Activated CD4-positive, alpha-beta T cell treated with anti-CD3 and anti-CD28 coated beads for 36 hours (primary cell): ENCODE measurements at places on chromosomes 5 and 9. TPM values are rescaled to one million over a fixed set of nuclear protein-coding genes. Genes with fewer than 3 reads are reported as not detected.
A peak's percentile ranks its signal among the peaks of the same experiment; 100 is the strongest.

DNA sequence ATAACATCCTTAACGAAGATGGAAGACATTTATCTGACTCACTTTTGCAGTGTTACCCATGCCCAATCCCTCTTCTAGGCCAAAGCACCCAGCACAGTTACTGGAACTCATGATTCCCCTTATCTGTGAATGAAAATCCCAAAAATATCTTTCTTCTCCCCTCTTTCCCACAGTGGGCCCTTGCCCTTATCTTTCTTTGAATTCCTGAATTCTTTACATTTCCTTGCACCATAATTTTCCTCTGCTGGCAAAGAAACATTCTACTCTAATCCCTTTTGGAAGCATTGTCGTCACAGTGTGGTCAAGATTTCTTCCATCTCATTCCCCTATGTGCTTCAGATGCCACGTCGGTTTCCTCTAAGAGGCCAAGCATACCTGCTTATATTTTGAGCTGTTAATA is 135.9 kb upstream of the LIFR start:
- DNase-seq = no peak
- no peak overlapping the region for H3K4me3 ChIP-seq
- peaks cover 30% of the 10 kb centered on the region for H3K27me3 ChIP-seq

GRCh38 chr5:51518607-51519006 is 135.4 kb downstream of the ISL1 start:
- no peak overlapping the region for H3K4me3 ChIP-seq
- no peak overlapping the region for H3K27ac ChIP-seq
- no peaks in the 10 kb centered on the region for H3K27me3 ChIP-seq
- H3K36me3 ChIP-seq = no peaks in the 10 kb centered on the region
- no peak for DNase-seq
- no peaks in the 10 kb centered on the region for H3K4me1 ChIP-seq

GRCh38 chr5:73213566-73213998 is 40.6 kb downstream of the TMEM174 start:
- H3K27ac ChIP-seq = no peak overlapping the region
- H3K4me3 ChIP-seq = no peak overlapping the region
- peaks cover 7% of the 10 kb centered on the region for H3K36me3 ChIP-seq
- DNase-seq = peak; percentile 70

DNA sequence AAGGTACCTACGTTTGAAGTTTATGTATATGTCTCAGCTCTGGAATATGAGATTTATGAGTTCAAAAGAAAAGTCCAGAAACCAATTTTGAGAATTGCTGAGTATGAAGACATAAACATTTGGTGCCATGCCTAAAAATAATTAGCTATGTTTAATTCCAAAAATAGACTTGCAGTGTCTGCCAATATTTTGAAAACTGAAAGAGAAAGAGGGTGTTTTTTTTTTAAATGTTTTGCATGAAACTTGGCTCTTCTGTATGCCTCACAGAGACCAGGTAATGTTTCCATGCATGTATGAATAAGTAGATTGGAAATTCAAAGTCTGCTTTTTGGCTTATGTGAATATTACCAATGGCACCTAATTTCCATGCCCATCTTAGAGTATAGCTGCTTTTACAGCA is 634.4 kb upstream of the C9orf72 start:
- H3K36me3 ChIP-seq = no peaks in the 10 kb centered on the region
- H3K27ac ChIP-seq = no peak overlapping the region
- no peaks in the 10 kb centered on the region for H3K4me1 ChIP-seq
- no peaks in the 10 kb centered on the region for H3K27me3 ChIP-seq
- no peak for DNase-seq

- no peak overlapping the region for H3K4me3 ChIP-seq
- H3K27ac ChIP-seq = no peak overlapping the region
- no peaks in the 10 kb centered on the region for H3K4me1 ChIP-seq
- no peaks in the 10 kb centered on the region for H3K36me3 ChIP-seq
- DNase-seq = no peak
Observed at GRCh38 chr5:6516823-6517222, 68.2 kb downstream of the UBE2QL1 start.

- H3K27ac ChIP-seq = no peak overlapping the region
- DNase-seq = no peak
- H3K4me3 ChIP-seq = no peak overlapping the region
- peaks cover 8% of the 10 kb centered on the region for H3K36me3 ChIP-seq
Observed at GRCh38 chr5:171834461-171834860, 48.8 kb downstream of the SMIM23 start.

DNA sequence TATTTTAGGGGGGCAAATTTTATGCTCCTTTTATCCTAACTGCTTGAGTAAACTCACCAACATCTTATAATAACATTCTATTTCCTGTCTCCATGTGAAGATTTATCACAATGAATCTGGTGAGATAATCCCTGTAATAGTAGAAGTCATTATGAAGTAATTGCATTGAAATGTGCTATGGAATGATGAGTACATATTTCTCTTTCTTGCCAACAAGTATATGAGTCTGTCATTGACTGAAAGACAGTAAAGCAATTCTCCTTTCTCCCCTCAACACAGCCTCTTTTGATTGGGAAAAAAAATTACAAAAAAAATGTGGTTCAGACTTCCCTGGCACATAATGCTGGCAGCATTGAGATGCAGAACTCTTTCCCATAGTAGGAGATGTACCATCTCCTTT is 459.2 kb upstream of the RGMB start:
- DNase-seq = no peak
- no peaks in the 10 kb centered on the region for H3K27me3 ChIP-seq
- no peak overlapping the region for H3K4me3 ChIP-seq
- peaks cover 8% of the 10 kb centered on the region for H3K4me1 ChIP-seq

DNA sequence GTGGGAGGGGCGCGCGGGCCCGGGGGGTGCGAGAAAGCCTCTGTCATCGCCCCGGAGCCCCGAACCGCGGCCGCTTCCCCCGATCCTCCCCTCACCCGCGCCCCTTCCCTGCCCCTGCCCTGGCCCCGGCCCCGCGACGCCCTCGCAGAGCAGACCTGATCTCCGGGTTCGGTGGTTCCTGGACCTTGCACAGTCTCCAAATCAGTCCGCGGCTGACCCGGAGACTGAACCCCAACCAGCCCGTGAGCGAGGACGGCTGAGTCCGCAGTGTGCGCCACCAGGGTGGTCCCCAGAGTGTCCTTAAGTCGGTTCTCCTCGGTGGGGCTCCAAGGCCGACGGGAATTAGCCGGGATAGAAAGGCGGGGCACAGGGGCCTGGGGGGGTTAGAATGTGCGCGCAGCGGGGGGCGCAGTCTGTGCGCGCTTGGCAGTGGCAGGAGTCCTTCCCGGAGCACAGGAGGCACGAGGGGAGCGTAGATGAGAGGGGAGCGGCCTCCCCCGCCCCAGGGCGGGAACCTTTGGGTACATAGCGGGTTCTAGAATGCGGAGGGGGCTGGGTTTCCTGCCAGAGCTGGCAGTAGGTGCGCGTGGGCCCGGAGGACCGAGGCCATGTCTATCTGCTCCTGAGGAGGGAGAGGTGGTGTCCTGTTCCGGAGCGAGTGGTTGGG is 779 bp downstream of the PKN3 start:
- no peaks in the 10 kb centered on the region for H3K27me3 ChIP-seq
- H3K36me3 ChIP-seq = no peaks in the 10 kb centered on the region
- H3K4me1 ChIP-seq = peaks cover 10% of the 10 kb centered on the region
- peak; percentile 61 for DNase-seq
- peak overlapping the region; percentile 73 for H3K4me3 ChIP-seq

DNA sequence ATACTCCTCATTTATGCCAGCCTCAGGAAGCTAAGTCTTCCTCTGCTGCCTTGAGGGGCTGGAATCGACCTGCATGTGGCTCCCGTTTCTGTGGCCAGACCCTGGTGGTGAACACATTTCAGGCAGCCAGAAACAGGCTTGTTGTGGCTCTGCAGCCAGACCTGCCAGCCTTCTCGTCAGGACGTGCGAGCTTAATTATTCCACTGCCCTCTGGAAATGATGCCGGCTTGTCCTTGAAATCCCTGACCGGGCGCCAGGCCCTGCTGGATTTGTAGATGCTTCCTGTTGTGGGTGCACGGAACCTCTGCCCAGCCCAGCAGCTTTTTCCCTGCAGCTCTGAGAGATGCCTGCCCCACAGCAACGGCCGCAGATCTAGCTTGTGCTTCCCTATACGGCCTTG is 41.6 kb downstream of the PDZD2 start:
- H3K4me3 ChIP-seq = no peak overlapping the region
- no peaks in the 10 kb centered on the region for H3K36me3 ChIP-seq
- H3K4me1 ChIP-seq = no peaks in the 10 kb centered on the region
- H3K27ac ChIP-seq = no peak overlapping the region

DNA sequence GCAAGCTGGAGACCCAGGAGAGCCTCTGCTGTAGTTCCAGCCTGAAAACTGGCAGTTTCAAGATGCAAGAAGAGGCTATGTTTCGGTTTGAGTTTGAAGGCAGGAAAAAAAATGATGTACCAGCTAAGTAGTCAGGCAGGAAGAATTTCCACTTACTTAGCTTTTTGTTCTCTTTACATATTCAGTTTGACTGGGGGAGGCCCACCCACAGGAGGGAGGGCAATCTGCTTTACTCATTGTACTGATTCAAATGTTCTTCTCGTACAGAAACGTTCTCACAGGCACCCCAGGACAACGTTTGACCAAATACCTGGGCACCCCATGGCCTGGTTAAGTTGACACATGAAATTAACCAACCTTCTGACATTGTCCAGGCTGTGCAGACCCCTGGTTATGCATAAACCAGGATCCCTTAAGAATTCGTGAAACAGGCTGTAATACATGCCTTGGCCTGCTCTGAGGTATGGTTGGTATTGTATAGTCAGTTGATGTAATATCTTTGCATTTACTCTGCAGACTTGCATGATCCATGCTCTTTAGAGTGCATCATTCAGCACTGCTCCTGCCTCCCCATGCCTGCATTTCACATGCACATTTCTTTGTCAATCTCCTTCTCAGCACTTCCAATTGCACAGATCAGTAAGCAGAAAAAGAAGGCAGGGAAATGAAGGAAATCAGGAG is 687.1 kb downstream of the TAF11L14 start:
- H3K27ac ChIP-seq = no peak overlapping the region
- H3K4me1 ChIP-seq = no peaks in the 10 kb centered on the region
- DNase-seq = no peak

GRCh38 chr9:112532427-112532826 is 45.8 kb downstream of the KIAA1958 start:
- no peak overlapping the region for H3K27ac ChIP-seq
- no peaks in the 10 kb centered on the region for H3K27me3 ChIP-seq
- no peaks in the 10 kb centered on the region for H3K4me1 ChIP-seq

GRCh38 chr5:83401122-83401731 is 70.3 kb upstream of the VCAN start:
- H3K27me3 ChIP-seq = no peaks in the 10 kb centered on the region
- H3K27ac ChIP-seq = no peak overlapping the region
- H3K4me3 ChIP-seq = no peak overlapping the region
- H3K36me3 ChIP-seq = no peaks in the 10 kb centered on the region
- H3K4me1 ChIP-seq = peaks cover 2% of the 10 kb centered on the region
- DNase-seq = peak; percentile 9

DNA sequence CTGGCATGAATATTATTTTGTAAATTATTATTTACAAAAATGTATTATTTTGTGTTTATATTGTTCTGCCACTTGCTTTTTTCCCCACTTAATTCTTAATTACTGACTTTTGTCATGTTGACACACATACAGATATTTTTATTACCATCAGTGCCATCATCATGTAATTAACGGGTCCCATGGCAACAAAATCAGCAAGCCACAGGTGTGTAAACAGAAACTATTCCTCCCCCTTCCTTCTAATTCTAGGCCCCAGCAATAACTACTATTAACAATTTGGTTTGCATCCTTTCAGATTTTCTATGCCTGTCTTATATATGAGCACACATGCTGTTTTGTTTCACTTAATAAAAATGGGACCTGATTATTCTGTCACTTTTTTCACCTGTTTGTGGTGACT is 29.3 kb downstream of the CYFIP2 start:
- no peak for DNase-seq
- no peak overlapping the region for H3K4me3 ChIP-seq
- peak overlapping the region; percentile 52 for H3K27ac ChIP-seq
- H3K27me3 ChIP-seq = no peaks in the 10 kb centered on the region

DNA sequence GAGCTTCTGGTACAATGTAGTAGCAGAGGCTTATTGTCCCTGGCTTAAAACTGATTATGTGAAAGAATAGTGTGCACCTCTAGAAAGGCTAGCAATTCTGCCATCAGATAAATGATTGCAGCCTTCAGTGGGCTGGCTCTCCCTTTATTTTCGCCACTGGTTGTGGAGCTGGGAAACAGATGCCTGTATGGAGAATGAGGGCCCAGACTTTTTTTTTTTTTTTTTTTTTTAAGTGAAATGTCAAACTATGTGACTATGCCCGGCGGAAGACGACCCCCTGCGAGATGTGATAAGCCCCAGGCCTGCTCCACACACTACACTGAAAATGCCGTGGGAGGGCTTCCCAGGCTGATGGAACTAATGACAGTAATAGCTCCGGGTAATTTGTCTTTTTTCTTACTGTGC is 28.7 kb downstream of the ISL1 start:
- no peak for DNase-seq
- no peak overlapping the region for H3K27ac ChIP-seq
- no peak overlapping the region for H3K4me3 ChIP-seq
- H3K36me3 ChIP-seq = no peaks in the 10 kb centered on the region
- H3K27me3 ChIP-seq = no peaks in the 10 kb centered on the region

- DNase-seq = no peak
- no peaks in the 10 kb centered on the region for H3K27me3 ChIP-seq
- no peak overlapping the region for H3K4me3 ChIP-seq
- no peak overlapping the region for H3K27ac ChIP-seq
- H3K36me3 ChIP-seq = no peaks in the 10 kb centered on the region
- no peaks in the 10 kb centered on the region for H3K4me1 ChIP-seq
Observed at GRCh38 chr5:7105358-7105757, 290.6 kb upstream of the ADCY2 start.

GRCh38 chr5:317086-317811 is 4.3 kb upstream of the AHRR start:
- H3K27ac ChIP-seq = no peak overlapping the region
- H3K36me3 ChIP-seq = peaks cover 12% of the 10 kb centered on the region
- no peak overlapping the region for H3K4me3 ChIP-seq
- H3K4me1 ChIP-seq = peaks cover 11% of the 10 kb centered on the region

- H3K4me3 ChIP-seq = no peak overlapping the region
- H3K36me3 ChIP-seq = no peaks in the 10 kb centered on the region
Observed at GRCh38 chr5:96091874-96092273, 130.2 kb upstream of the ELL2 start.

The GPR150 gene
- 0.37 TPM for total RNA-seq

The C5orf46 gene
- not detected for total RNA-seq

The GPRIN1 gene
- 3.8 TPM for total RNA-seq

The PPP3R2 gene
- not detected for total RNA-seq

The OR1B1 gene
- total RNA-seq = not detected

The AIF1L gene
- total RNA-seq = 1.4 TPM

The CCNJL gene
- not detected for total RNA-seq

The PFN3 gene
- total RNA-seq = not detected
